H1 (cell line): ENCODE measurements at places on chromosomes 7 and 10. TPM values are rescaled to one million over a fixed set of nuclear protein-coding genes. Genes with fewer than 3 reads are reported as not detected.

Gene FKBP9
- total RNA-seq = 9.9 and 10.1 TPM in 2 replicates

Gene MALRD1
- total RNA-seq = 0.32 and 0.92 TPM in 2 replicates

Gene CTAGE6
- 0.13 TPM in 1 of 2 replicates, not detected in the other for total RNA-seq

Gene LAMB1
- total RNA-seq = 37.2 and 38.5 TPM in 2 replicates

Gene ACSM6
- total RNA-seq = 0.27 TPM in 1 of 2 replicates, not detected in the other

Gene EBF3
- 0.26 and 0.38 TPM in 2 replicates for total RNA-seq

DNA sequence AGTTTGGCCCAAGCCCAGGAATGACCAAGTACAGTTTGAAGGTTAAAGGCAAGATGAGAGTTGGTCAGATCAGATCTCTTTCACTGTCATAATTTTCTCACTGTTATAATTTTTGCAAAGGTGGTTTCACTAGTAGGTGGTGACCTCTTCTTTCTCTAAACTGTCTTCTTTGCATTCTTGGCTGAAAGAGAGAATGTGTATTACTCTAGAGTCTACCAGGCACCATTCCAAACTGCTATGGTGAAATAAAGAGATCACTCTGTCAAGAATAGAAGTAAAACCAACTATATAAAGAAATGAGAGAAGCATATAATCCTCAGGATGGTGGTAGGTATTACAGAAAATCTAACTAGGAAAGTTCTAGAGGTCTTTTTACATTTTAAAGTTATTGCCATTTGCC is 72.7 kb downstream of the DYNC1I1 start:
- H3K4me1 ChIP-seq = no peaks in the 10 kb centered on the region
- no peak for DNase-seq
- no peak overlapping the region for H3K4me3 ChIP-seq

DNA sequence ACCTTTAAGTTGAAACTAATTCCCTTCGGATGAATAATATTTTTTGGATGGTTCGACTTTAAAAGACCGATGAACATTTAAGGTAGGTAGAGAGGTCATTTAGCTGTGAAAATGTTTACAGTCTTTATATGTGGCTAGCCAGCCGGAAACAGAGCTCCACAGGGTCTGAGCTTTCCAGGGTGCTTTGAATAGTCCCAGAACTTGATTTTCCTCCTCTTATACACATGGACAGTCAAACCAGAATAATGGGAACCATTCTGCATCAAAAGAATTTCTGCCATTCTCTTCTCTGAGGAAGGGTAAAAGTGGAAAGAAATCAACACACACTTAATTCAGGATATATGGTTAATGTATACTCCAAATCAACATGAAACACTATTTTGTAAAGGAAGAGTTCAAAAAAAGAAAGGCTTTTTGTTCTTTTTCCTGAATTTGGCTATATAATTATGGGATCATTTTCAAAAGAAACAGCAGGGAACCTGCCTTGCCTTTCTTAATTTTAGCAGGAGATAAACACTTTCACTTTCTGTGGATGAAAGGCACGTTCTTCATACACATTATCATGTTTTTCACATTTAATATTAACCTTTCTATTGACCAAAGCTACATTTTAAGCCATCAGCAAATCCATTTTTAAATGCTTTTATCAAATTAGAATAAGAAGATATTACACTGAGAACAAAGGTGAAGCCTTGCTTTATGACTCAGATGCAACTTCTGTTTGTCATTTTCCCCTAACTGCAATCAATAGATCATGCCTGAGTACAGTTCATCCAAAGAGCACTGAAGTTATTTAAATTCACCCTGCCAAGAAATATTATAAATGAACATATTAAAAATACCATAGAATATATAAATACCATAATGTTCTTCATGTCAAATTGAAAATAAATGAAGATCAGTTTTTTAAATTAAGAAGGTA is 307.3 kb downstream of the THSD7A start:
- no peaks in the 10 kb centered on the region for H3K36me3 ChIP-seq
- no peak for DNase-seq
- H3K4me1 ChIP-seq = no peaks in the 10 kb centered on the region; the same call in 1 of the 2 replicates
- H3K27me3 ChIP-seq = no peaks in the 10 kb centered on the region
- no peak overlapping the region for H3K27ac ChIP-seq

GRCh38 chr7:66170309-66171231 is 34.6 kb upstream of the TPST1 start:
- H3K4me1 ChIP-seq = no peaks in the 10 kb centered on the region
- H3K36me3 ChIP-seq = no peaks in the 10 kb centered on the region
- no peak for DNase-seq

GRCh38 chr10:91672021-91672608 is 39.2 kb upstream of the PPP1R3C start:
- no peaks in the 10 kb centered on the region for H3K27me3 ChIP-seq
- H3K27ac ChIP-seq = no peak overlapping the region
- no peaks in the 10 kb centered on the region for H3K36me3 ChIP-seq

DNA sequence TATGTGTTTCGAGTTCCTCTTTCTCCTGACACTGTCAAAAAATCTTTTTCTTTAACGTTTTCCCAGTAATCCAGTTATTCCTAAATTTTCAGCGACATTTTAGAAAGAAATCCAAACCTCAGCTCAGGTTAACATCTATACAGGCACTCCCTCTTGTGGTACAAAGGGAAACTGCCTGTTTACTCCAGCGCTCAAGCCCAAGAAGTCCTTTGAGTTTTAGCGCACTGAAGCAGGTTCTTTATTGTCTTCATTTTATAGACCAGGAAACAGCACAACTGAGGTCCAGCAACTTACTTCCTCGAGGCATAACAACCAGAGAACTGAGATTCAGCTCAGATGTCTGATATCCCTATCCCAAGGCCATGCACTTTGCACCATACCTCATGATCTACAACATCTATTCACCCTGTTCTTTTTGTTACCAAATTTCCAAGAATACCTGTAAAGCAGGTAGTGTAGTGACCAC is 287.2 kb upstream of the MKLN1 start:
- no peaks in the 10 kb centered on the region for H3K36me3 ChIP-seq
- no peak for DNase-seq
- H3K4me3 ChIP-seq = no peak overlapping the region

DNA sequence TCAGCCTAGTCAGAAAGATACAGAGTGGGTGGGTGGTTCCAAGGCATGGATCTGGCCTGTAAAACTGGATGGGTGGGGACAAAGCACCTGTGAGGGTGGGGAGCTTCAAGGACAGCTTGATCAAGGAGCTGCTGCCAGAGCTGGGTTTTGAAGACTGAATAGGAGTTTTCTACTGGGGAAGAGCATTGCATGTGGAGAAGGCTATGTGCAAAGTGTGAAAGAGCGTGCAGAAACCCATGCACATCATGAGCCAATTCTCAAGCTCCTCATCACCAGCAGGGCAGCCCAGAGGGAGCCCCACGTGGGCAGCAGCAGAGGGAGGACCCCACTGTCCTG is 58.6 kb downstream of the PDGFA start:
- peaks cover 6% of the 10 kb centered on the region for H3K4me1 ChIP-seq
- H3K4me3 ChIP-seq = no peak overlapping the region
- no peaks in the 10 kb centered on the region for H3K36me3 ChIP-seq
- DNase-seq = no peak

GRCh38 chr7:139118805-139119485 is 9.4 kb upstream of the ZC3HAV1 start:
- H3K36me3 ChIP-seq = no peaks in the 10 kb centered on the region
- H3K27ac ChIP-seq = no peak overlapping the region
- H3K4me3 ChIP-seq = no peak overlapping the region
- H3K27me3 ChIP-seq = no peaks in the 10 kb centered on the region
- DNase-seq = no peak

DNA sequence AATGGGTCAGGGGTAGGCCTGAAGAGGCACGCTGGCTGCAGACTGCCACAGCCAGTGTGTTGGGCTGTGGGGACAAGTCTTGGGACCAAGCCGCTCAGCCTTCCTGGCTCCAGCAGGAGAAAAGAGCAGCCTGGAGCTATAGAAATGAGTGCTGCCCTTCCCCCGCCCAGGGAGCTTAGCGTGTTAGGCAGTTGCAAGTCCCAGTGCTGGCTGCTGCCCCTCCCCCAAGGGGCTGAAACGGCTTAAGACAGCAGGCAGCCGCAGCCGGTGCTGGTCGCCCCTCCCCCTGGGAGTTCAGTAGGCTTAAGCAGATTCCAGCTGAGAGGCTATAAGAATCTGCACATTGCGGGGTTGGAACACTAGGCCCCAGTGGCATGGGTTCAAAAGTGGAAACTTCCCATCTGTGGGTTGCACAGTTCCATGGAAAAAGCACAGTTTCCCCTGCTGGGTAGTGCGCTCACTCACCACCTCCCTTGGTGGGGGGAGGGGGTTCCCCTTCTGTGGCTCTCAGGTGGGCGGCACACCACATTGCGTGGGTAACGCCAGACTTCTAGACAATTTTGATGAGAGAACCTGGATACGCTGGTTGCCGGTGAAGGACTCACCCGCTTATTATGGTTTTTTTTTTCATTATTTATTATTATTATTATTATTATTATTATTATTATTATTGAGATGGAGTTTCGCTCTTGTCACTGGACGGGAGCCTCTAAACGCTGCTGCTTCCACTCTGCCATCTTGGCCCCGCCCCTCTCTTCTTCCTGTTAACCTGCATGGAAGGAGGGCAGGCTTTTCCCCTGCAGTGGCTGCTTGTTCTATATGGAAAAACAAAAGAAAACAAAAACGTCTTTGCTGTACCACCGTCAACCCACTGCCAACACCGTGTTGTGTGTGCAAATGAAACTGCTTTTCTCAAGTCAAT is 151.1 kb downstream of the CXCL12 start:
- H3K4me3 ChIP-seq = no peak overlapping the region; the same call in 1 of the 2 replicates
- DNase-seq = peak; percentile 87
- H3K27me3 ChIP-seq = no peaks in the 10 kb centered on the region

DNA sequence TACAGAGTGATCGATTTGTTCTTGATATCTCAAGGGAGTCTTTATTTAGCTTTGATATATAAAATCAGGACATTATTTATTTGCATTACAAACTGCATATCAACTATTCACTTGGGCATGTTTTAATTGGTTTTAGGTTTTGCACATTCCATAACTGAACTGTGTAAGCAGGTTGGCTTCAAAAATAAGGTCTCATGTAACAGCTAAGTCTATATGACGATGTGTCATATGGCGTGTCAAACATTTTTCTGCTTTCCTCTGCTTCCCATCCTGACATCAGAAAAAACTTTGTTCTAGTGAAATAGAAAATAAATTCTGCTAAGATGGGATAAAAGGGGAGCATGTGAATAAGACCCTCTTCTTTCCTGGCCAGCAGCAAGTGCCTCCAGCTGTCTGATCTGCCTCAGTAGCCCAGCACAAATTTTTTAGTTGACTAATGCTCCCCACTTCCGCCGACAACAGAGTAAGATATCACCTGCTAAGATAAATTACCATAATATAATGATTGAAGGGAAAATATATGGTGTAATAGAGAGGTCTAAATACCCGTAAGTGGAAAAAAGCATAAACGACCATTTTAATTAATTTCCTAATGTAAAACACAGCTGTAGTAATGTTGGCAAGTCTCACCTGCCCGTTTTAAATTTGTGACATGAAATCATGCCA is 180.5 kb downstream of the TAX1BP1 start:
- H3K36me3 ChIP-seq = no peaks in the 10 kb centered on the region
- no peak for DNase-seq
- H3K4me3 ChIP-seq = no peak overlapping the region
- H3K27ac ChIP-seq = no peak overlapping the region
- no peaks in the 10 kb centered on the region for H3K27me3 ChIP-seq

DNA sequence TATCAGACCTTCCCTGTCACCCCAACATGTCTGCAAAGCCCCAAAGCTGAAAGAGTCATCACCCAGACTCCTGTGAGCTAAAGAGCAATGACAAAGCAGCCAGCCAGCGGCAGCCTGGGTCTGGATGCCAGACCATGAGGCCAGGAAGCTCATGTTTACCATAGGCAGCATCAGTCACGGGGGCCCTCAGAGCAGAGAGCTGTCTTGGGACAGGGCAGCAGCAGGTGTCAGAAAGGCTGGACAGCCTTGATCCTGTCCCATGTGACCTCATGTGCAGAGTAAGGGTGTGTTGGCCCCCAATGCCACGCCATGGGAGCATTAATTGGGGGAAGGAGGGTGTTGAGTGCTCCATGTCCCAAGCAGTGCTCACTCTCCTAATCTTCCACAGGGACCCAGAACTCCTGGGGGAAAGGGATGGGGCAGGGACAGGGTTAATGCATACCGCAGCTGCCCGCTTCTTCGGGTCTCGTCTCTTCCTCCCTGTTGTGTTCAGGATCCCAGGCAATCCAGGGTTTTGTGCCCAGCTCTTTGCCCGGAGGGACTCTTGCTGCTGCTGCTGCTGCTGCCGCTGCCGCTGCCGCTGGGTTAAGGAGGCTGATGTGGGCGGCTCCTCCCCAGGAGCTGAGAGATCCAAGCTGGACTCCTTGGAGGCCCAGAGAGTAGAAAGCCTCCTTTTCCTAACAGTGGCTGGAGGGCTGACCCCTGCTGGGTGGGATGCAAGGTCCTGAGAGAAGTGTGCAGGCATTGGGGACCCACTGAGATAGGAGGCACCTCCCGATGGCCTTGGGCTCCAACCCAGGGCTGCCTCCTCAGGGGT is 7.1 kb downstream of the CCDC201 start:
- H3K4me1 ChIP-seq = no peaks in the 10 kb centered on the region
- no peaks in the 10 kb centered on the region for H3K36me3 ChIP-seq
- no peaks in the 10 kb centered on the region for H3K27me3 ChIP-seq
- no peak overlapping the region for H3K27ac ChIP-seq
- DNase-seq = no peak

GRCh38 chr7:128302139-128302538 is 41.6 kb downstream of the RBM28 start:
- peaks cover 20% of the 10 kb centered on the region for H3K36me3 ChIP-seq
- no peak overlapping the region for H3K27ac ChIP-seq
- H3K4me3 ChIP-seq = no peak overlapping the region
- H3K4me1 ChIP-seq = peaks cover 9% of the 10 kb centered on the region
- no peak for DNase-seq

DNA sequence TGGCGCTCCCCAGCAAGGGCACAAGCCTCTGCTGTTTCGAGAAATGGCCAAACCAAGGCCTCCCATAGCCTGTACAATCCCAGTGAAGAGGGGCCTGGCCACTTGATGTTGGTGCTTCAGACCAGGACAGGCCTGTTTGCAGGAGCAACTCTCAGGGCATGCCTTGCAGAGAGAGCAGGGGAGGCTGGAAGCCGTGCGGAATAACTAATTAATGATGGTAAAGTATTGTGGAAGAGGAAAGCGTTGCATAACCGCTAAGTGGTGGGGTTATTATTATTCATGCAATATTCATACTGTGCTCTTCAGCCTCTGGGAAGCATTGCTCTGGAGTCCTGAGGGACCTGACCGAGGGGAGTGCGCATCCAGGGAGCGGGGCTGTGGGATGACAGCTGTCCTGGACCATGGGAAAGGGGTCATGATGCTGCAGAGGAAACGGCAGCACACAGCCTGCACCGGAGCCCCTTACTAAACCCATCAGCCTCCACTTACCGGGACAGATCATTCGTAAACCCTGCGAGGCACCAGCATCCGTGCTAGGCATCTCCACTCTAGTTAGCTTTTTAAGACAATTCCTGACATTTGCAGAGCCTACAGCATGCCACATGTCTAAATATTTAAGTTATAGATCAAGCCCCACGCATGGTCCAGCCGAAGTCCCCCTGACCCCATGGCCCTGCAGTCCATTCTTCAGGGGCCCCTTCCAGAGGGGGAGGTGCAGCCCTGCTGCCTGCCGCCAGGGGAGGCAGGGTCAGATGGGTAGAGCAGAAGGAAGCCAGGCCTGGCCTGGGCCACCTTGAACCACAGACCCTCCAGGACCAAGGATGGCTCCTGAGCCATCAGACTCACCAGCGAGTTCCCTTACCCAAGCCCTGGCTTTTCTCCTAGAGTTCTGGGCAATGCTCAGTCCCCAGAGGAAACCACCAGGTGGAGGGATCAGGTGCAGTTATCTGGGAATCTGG is 11.6 kb downstream of the TMEM273 start:
- no peak overlapping the region for H3K27ac ChIP-seq
- no peak for DNase-seq
- H3K4me3 ChIP-seq = no peak overlapping the region
- H3K27me3 ChIP-seq = no peaks in the 10 kb centered on the region
- no peaks in the 10 kb centered on the region for H3K36me3 ChIP-seq
- no peaks in the 10 kb centered on the region for H3K4me1 ChIP-seq

- DNase-seq = peak; percentile 82
- peak overlapping the region; percentile 42; the same call in 1 of the 2 replicates for H3K27ac ChIP-seq
Observed at GRCh38 chr10:3486346-3487065, 298.5 kb downstream of the KLF6 start.
